ENCODE measurements at places on chromosomes 2 and 18.

- DNase-seq, result no peak
Measured at GRCh38 chr2:230885463-230886130, 20.9 kb downstream of the ITM2C start.

DNA sequence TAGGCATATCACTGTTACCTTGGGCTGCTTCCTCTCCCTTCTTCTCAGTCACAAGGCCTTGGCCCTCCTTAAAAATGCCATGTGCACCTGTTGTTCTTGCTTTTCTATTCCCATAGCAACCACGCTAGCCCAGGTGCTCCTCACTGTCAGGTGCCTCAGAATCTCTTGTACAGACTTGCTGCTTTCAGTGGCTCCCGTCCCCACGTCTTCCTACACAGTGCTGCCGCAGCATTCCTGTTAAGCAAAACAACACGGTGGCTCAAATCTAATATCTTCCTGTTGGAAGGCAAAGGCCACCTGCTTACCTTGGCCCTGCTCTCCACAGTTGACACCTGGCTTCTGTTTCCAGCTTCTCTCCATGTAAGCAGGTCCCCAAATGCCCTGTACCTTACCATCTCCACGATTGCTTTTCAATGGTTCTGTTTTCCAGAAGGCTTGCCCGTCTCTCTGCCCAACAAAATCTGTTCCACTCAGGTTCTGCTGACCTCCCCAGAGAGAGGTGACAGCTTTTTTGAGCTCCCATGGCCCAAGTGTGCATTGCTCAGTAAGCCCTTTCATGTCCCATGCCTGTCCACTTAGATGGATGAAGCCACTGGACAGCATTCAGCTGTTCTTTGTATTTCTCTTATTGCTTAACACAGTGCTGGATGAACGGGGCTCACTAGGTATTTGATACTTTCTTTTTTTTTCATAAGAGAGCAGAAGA is 240.4 kb downstream of the PRKCE start:
- DNase-seq, result peak; percentile 26

GRCh38 chr18:35939138-35939537 is 33.3 kb upstream of the RMP24 start:
- no peak for DNase-seq

- DNase-seq, result no peak
Measured at GRCh38 chr2:58436872-58437271, 195.7 kb upstream of the FANCL start.

DNA sequence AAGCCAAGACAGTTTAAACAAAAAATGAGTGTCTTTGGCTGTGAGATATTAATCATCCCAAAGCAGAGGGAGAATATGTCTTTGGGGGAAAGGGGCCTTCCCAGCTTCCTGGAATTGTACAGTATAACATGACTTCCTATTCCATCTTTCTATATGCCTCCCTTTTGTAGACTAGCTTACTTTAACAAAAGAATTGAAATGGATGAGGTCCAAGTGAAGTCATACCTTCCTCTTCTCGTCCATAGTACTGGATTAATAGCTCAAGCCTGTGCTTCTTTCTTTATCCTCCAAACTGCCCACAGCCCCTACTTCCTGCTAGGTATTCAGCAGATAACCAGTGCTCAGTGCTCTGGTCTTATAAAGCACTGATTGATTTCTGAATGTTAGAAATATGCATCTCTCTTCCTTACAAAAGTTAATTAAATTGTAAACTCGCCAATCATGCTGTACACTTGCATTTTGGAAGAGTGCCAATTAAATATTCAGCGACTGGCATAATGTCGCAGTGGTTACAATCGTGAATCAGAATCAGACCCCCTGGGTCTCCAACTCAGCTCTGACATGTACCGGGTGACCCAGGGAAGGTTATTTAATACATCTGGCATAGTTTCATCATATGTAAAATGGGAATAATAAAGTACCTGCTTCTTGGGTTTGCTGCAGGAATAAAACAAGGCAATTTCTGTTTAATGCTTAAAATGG is 325.1 kb downstream of the RND3 start:
- no peak for DNase-seq

Measured in NCI-H774 (cell line).